Ovary (tissue), 10 donors: ENCODE measurements at places on chromosomes 12 and 14. TPM values are rescaled to one million over a fixed set of nuclear protein-coding genes. Genes with fewer than 3 reads are reported as not detected.
A peak's percentile ranks its signal among the peaks of the same experiment; 100 is the strongest.

NRXN3 gene
- 1.8 TPM for total RNA-seq

GRCh38 chr12:112170376-112170775 lies 45.0 kb downstream of the TRAFD1 start:
- H3K27me3 ChIP-seq, result no peaks in the 10 kb centered on the region
- no peaks in the 10 kb centered on the region for H3K4me1 ChIP-seq
- no peaks in the 10 kb centered on the region for H3K36me3 ChIP-seq
- no peak overlapping the region for H3K27ac ChIP-seq

- H3K4me3 ChIP-seq, result no peak overlapping the region
- H3K4me1 ChIP-seq, result no peaks in the 10 kb centered on the region
- no peak for DNase-seq
- no peaks in the 10 kb centered on the region for H3K27me3 ChIP-seq
- no peaks in the 10 kb centered on the region for H3K36me3 ChIP-seq
- H3K27ac ChIP-seq, result no peak overlapping the region
Observed at GRCh38 chr12:84506282-84506681, 406.3 kb downstream of the SLC6A15 start.

DNA sequence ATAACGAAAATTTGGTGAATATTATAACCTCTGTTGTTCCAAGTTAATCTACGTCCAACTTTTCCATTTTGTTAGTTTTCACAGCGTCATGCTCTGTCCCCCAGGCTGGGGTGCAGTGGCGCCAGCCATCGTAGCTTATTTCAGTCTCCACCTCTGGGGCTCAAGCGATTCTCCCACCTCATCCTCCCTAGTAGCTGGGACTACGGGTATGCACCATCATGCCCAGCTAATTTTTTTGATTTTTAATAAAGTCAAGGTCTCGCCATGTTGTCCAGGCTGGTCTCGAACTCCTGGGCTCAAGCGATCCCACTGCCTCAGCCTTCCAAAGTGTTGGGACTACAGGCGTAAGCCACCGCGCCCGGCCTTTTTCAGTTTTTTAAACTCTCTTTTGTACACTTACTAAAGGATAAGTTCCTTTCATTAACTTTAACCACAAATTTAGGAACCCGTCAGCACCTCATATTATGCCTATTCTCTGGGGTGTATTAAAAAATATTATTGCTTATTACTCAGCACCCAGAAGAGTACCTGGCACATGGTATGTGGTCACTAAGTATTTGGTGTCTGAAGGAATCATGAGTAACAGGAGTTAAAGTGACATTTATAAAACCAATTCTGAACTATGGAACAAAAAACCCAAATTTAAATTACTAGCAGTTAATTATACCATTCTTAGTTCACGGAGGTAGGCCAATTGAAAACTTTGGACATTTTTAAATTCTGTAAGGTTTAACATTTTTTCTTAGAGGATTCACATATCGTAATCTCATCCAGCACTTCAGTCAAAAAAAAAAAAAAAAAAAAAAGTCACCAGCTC lies 925 bp upstream of the MIPOL1 start:
- H3K4me1 ChIP-seq, result peaks cover 1% of the 10 kb centered on the region
- peak overlapping the region; percentile 50 for H3K4me3 ChIP-seq
- no peaks in the 10 kb centered on the region for H3K36me3 ChIP-seq
- H3K27ac ChIP-seq, result peak overlapping the region; percentile 45
- H3K27me3 ChIP-seq, result no peaks in the 10 kb centered on the region
